Retinal pigment epithelial cell (primary cell): ENCODE measurements at places on chromosomes 16 and 17.

DNA sequence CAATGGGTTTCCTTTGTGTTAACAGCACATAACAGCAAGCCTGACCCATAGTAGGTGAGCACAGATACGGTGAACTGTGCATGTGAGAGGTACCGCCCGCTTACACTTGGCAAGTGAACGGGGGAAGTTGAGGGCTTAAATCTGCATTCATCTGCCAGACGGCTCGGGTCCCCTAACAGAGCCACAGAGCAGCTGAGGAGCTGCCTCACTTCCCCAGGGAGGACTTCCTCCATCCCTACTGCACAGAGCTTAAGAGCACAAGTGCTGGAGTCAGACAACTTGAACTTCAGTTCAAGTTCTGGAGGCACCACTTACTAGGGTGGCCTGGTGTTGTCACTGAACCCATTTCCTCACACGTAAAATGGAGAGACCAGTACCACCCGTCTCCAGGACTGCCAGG is 13.4 kb downstream of the RAB5C start:
- no peak for DNase-seq

- DNase-seq, result no peak
Measured at GRCh38 chr16:75107505-75107904, 9.1 kb downstream of the LDHD start.

DNA sequence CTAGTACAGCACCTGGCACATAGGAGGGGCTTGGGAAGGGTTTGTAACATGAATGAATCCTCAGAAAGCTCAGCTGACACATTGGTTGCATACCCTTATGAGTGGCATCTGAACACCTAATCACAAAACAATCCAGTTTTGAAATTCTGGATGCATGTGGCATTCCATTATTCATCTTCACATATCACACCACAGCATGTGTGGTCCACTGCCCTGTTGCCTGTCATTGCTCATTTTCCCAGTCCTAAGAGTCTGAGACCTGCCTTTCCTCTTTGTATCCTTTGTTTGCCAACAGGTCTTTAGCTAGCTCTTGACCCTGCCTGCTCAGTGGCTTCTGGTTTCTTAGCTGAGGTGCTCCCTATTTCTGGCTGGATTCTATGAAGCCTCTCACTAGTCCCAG is 170.8 kb upstream of the ASIC2 start:
- no peak for DNase-seq

GRCh38 chr16:87963400-87963799 is 12.2 kb downstream of the BANP start:
- no peak for DNase-seq

DNA sequence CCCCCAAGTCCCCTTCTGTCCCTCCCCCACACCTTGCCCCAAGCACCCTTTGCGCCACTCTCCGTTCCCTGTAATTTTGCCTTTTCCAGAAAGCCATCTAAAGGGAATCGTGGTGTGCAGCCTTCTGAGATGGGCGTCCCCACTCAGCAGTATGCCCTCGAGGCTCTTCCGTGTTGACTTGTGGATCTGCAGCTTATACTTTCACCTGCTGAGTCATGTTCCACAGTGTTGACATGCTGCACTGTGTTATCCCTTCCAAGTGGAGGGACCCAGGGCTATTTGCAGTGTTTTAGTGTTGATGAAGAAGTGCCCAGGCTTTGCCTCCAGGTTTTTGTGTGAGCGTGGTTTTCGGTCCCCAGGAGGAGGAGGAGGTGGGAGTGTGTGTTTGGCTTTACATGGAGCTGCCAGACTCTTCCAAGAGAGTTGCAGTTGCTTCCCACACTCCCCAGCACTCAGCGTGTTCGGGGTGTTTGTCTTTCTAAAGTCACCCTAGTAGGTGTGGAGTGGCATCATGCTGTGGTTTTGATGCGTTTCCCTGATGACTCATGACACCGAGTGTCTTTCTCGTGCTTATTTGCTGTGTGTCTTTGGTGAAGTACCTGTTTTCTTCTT is 32.1 kb upstream of the JPT2 start:
- DNase-seq, result no peak

GRCh38 chr17:68640242-68640989 is 39.2 kb upstream of the FAM20A start:
- DNase-seq, result no peak

DNA sequence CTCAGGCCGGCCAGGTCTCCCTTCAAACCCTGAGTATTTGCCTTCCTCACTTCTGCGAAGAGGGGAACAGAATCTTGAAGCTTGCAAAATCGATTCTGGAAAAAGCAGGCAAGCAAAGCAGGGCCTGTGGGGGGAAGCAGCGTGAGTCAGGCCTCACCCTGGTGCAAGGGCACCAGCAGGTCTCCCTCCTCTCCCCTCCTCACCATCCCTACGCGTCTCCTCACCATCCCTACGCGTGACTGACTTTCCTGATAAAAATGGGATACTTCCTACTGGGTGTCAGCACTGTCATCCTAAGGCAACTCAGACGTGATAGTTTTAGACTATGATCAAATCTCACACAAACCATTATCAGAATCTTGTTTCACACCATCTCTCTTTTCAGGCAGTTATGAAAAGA is 12.1 kb downstream of the CMTM3 start:
- no peak for DNase-seq

- DNase-seq, result no peak
Measured at GRCh38 chr17:17147821-17148220, 58.3 kb downstream of the PLD6 start.

DNA sequence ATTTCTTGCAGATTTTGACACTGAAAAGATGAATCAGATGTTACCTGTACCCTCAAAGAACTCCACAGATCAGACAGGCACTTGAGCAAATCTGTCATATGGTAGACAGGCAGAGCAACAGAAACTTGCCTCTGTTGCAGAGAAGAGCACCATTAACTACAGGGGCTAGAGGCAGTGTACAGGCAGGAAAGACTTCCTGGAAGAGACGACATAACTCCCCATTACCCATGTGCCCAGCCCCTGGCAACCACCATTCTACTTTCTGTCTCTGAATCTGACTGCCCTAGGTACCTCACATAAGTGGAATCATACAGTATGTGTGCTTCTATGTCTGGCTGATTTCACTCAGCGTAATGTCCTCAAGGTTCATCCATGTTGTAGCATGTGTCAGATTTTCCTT is 15.5 kb downstream of the GFOD2 start:
- DNase-seq, result no peak

DNA sequence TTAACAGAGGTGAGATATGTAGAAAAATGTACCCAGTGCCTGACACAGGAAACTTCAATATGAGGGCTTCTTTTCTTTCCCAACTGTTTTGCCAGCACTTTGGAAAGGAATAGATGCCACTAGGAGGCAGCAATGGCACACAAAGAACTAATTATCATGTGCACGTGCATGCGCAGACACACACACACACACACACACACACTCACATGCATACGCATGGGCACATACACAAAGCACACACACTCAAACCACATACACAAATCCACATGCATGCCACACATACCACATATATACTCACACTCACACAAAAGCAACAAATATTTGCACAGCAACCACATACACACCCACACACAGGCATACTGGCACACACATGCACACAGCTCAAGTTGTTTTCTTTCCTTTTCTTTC is 8.8 kb upstream of the CEP112 start:
- no peak for DNase-seq

- no peak for DNase-seq
Measured at GRCh38 chr17:8264836-8265542, 15.9 kb downstream of the PFAS start.

GRCh38 chr17:37787055-37787757 is 42.3 kb upstream of the HNF1B start:
- peak; percentile 39 for DNase-seq

DNA sequence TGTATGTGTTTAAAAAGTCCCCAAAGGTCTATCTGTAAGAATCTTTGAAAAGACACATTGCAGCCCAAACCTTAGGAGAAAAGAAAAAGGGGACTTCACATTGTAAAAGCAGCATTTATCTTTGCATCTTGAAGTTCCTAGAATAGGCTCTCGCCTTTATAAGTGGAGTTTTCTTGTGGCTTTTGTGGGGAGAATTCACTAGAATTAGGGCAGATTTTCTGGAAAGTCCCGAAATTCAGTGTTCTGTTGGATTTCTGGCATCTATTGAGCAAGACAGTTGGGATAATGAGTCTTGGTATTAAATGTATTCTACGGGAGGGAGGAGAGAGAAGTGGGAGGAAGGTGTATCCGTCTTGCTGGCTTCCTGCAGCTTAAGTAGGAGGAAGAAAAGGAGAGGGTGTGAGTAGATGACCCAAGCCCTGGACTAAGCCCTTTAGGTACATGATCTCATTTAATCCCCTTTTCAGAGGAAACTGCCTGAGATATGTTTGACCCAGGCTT is 62.6 kb downstream of the PRKCA start:
- DNase-seq, result no peak

DNA sequence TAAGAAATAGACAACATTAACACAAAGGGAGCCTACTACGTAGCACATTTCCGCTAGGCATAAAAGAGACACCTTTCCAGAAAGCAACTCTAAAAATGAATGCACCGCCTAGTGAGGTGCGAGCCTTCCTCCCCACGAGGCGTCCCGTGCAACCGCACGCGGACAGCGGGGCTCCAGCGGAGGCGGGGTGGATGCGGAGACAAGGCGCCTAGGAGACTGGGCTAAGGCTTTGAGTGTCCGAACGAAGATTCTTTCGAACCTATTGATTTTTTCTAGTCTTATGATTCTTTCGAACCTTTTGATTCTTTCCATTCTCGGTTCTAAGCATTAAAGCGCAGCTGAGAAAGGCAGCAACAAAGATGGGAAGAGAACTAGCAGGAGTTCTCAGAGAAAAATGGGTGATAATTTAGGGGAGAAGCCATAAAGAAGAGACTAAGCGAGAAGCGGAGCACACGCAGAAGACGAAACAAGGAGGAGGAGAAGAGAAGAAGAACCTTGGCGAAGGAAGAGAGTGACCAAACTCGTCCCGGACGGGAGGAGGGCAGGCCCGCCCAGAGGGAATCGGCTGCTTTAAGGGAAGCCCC is 394 bp upstream of the CPD start:
- no peak for DNase-seq

GRCh38 chr16:48231727-48232492 is 12.2 kb upstream of the LONP2 start:
- no peak for DNase-seq

GRCh38 chr16:49049191-49049590 is 232.4 kb downstream of the CBLN1 start:
- no peak for DNase-seq

GRCh38 chr16:89052191-89052889 is 41.3 kb upstream of the ACSF3 start:
- DNase-seq, result no peak

DNA sequence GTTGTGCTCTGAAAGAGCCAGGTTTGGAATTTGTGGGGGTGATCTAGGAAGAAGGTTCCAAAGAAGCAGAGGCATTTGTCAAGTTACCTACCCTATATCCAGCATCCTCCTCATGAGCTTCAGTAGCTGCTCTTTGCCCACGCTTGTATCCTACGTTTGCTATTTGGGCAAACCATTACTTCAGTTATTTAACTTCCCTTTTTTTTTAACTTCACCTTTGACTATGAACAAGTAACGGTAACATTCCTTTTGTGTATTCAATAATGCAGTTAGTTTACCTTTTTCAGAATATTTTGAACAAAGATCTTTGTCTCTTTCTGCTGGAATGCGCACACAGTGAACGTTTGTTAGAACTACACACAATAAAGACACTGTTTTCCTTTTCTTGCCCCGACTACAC is 41.5 kb downstream of the CYB5B start:
- no peak for DNase-seq

DNA sequence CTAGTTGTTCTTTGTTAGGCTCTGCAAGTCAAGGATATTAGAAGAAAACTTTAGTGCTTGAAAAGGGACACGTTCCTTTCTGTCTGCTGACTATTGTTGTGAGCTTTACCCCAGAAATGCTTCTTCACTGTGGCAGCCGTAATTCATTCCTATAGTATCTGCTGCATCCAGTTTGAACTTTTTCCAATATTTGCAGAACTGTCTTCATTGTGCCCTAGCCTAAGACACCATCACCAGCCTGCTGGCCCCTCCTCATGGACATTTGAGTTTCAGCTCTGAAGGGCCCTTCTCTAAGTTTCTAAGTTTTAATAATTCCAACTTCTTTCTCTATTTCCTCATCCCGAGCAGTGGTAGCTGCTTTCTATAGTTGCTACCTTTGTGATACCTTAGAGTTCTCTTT is 91.7 kb downstream of the SLC39A11 start:
- no peak for DNase-seq

DNA sequence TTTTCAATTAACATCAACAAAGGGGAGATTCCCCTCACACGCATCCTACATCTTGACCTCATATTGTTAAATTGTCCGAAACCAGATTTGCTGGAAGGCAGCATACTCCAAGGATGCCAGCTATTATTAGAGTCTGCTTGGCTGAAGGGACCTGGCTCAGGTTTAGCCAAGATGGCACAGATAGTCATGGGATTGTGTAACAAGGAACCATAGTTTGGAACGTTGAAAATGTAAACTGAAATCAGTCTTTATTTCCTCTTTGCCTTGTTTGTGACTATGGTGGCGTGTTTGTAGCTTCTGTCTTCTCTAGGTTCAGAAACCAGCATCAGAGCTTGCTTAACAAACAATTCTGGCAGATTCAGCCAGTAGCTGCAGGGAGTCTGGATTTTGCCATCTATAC is 5.9 kb downstream of the ARSG start:
- no peak for DNase-seq

DNA sequence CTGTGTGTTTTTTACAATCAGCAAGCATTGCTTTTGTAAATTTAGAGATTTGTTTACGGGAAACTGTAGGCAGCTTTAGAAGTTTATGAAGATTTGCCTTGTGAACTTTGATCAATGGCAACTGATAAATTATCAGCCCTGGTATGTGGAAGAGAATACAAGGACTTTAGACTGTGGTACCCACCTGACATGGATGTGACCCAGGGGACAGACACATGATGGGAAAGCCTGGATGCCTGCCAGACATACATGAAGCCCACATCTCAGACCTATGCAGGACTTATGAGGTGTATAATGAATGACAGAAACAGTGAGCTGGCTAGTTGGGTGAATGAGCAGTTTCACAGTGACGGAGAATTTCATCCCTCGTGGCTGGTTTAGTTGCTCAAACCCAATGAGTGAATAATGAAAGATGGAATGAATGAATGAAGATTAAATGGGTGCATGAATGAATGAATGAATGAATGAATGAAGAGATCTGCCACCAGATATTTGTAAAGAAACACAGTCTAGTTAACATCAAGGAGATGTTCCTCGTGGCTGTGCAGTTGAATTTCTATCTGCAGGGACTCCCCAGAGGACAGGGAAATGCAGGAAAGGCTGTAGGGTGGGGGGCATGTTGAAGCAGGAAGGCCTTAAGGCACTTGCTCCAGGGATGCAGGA is 7.6 kb downstream of the TMEM92 start:
- no peak for DNase-seq

DNA sequence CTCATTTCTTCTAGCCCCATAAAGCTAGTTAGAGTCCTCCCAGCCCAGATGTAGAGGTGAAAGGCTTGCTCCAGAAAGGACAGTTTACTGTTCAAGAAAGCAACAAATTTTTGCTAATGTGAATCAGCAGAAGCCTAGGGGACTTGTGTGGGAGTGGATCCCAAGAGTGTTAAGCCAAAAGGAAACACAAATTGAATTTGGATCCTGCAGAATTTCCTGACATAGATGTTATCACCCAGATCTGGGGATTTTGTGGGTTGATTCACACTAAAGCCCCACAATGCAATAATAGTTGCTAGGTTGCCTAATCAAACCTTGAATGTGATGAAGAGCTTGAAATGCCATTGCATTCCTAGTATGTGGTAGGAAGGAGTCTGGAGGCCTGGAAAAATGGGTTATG is 135.2 kb upstream of the HS3ST3A1 start:
- no peak for DNase-seq
